ENCODE measurements at places on chromosomes 6 and 20.

- no peak for DNase-seq
Observed at GRCh38 chr20:24653306-24653705, 183.9 kb downstream of the SYNDIG1 start.

DNA sequence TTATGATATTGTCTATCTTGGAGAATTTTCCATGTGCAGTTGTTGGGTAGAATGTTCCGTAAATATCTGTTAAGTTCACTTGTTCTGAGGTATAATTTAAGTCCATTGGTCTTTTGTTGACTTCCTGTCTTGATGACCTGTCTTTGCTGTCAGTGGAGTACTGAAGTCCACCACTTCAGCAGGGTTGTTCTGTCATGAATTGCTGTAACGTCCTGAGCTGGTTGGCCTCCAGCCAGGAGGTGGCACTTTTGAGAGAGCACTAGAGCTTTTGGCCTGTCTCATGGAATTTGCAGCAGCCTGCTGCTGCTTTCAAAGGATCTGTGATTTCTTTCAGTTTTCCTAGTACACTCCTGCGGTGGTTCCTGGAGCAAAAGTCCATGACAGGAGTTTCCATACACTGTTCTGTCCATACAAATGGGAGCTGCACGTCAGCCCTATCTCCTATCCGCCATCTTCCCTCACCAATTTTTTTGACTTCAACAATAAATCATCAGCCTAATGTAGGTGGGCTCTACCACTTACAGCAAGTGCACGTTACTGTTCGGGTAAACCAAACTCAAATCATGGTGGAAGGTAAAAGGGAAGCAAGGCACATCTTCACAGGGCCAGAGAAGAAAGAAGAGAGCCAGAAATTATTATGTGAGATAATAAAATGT, 46.9 kb upstream of the TRERF1 start:
- no peak for DNase-seq

GRCh38 chr20:43533060-43533459, 25.6 kb downstream of the L3MBTL1 start:
- no peak for DNase-seq

GRCh38 chr20:62622877-62623487, 19.3 kb upstream of the SLCO4A1 start:
- DNase-seq = no peak

DNA sequence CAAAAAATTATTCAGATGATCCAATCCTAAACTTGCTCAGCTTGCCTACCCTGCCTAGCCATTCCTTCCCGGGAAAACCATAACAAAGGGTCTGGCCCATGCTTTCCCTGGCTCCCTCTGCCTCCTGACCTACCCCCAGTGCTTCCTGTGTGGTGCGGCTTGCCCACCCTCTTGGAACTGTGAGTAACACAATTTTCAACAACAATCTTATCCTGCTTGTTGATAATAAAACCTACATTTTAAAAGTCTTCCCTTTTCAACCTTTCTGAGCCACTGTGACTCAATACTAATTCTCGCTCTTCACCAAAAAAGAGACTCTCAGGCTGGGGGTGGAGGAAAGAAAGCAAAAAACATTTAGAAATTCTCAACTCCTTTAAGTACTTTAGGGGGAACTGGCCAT, 18.0 kb downstream of the EXOC2 start:
- no peak for DNase-seq

Measured in hematopoietic multipotent progenitor cell treated with erythropoietin and hydrocortisone succinate and interleukin-3 and kit ligand, for 6 days (in vitro differentiated cells).